ENCODE measurements at places on chromosomes 11 and 22.

DNA sequence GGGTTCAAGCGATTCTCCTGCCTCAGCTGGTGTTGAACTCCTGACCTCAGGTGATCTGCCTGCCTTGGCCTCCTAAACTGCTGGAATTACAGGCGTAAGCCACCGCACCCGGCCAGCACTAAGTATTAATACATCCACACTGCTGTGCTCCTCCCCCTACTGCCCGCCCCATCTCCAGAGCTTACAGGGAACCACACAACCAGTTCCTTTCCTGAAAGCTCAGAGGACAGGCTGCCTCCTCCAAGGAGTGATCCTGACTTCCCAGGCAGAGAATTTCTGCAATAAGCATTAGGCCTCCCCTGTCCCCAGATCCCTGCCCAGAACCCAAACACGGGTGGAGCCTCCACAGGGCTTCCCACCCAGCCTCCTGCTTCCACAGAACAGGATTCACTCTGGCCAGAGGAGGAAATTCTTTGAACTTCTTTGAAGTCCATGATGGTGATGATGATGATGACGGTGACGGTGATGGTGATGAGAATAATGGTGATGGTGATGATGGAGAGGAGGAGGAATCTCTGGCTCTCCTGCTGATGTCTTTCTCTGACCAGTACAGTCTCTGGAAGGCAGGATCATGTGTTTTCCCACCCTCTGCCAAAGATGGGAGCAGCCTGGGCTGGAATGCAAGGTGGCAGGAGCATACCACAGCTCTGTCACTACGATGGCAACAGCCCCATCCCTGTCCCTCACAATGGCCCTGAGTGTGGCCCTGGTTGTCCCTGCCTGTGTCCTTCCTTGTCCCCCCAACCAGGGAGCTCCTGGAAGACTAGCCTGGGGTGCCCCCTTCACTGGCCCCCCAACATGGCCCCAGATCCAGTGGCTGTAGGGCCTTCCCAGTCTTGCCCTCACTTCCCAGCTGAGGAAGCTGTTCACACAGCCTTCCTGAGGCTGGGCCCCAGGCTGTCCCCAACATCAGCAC is 33.5 kb upstream of the CSNK1E start:
- no peak for DNase-seq

- DNase-seq: no peak
Measured at GRCh38 chr22:50400406-50400805, 57.3 kb downstream of the PPP6R2 start.

DNA sequence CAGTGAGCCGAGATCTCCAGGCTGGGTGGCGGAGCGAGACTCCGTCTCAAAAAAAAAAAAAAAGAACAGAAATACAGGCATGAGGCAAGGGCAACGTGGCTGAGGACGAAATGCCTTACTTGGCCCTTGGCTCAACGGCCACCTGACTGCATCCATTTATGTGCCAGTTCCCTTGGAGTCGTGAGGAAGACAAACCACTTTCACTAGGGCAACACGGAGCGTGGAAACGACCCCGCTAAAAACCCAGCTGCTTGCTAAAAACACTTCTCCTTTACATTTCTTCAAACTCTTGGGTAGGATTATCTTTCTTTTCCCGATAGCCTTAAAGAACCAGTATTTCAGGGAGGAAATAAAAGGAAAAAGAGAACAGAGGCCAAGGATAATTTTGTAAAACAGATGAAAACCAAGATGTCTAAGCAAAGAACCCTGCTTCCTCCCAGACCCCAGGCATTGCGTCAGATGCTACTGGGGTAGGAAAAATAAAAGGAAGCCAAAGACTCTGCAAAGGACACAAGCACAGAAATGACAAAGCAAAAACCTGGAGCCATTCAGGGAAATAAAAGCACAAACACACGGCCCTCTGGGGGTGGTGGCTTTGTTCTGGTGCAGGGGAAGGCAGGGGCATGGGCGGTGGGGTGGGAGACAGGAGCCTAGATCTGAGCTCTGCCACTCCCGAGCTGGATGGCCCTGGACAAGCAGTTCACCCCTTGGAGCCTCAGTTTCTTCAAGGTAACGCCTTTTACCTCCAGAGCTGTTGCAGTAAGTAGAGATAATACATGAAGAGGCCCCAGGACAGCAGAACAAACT is 37.0 kb downstream of the PC start:
- no peak for DNase-seq

- DNase-seq: no peak
Measured at GRCh38 chr11:60610702-60611101, 88.7 kb upstream of the MS4A8 start.

GRCh38 chr11:30585125-30585891 is 845 bp downstream of the MPPED2 start:
- no peak for DNase-seq

DNA sequence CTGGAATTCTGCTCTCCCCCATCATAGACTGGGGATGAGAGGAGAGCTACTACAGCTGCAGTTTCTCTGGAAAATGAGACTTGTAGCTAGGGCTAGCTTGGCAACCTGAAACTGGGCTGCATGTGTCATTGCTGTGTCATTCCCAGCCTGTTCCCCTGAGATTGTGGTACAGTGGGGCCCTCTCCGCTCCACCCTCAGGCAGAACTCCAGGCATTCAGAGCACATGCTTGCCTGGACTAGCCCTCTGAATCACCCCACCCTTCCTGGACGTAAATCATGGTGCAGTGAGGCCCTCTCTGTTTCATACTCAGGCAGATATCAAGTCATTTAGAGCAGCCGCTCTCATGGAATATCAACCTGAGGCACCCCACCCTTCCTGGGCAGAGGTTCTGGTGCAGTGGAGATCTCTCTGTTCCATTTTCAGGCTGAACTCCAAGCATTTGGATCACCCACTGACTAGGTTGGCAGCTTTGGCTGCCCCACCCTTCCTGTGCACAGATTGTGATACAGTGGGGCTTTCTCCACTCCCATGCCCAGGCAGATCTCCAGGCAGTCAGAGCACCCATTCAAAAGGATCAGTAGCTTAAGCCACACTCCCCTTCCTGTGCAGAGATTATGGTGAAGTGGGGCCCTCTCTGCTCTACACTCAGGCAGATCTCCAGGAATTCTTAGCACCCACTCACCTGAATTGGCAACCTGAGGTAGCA is 274.4 kb downstream of the C11orf87 start:
- no peak for DNase-seq

DNA sequence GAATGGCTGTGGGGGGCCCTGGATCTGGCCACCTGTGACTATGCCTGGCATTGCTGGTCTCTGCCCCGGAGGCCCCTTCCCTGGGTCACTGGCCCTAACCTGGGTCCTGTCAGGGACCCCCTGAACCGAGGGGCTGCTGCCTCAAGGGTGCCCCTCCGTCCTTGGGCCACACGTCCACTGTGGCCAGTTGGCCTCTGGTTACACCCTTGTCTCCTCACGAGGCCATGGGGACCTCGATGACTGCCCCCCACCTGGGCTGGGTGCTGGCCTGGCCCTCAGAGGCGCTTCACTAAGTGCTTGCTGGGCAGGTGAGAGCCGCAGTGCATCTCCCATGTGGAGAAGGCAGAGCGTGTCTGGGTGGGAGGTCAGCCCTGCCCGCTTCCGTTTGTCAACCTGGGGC is 27.3 kb upstream of the FGF19 start:
- DNase-seq: no peak

DNA sequence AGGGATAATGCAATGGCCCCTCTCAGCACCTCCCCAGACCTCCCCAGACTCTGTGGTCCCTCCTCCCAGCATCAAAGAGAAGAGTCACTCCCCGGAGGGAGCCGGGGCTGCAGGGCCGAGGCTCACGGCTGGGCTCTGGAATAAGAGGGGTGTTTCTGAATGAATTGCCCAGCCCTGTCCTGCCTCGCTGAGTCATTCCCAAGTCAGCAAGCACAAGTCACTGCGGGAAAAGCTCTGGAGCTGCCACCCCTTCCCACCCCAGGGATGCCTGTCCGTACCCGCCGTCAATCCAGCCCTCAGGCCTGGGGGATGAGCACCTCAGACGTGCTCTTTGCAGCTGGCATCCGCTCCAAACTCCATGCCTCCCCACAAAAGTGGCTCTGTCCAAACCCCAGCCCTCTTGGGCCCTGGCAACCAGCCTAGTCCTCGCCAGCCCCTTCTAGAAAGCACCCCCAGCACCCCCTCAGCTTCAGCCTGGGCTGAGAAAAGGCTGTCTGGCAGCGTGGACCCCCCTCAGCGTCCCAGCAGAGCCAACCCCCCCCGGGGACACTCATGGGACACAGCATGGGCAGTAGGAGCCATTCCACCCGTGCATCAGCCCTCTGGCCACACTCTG is 22.7 kb downstream of the CELSR1 start:
- no peak for DNase-seq

GRCh38 chr11:94303966-94304958 is at the start of gene IZUMO1R:
TSS of gene IZUMO1R (plus strand) at chr11:94304580. CDS start at chr11:94305637, 1,057 bp downstream.
- no peak for DNase-seq

DNA sequence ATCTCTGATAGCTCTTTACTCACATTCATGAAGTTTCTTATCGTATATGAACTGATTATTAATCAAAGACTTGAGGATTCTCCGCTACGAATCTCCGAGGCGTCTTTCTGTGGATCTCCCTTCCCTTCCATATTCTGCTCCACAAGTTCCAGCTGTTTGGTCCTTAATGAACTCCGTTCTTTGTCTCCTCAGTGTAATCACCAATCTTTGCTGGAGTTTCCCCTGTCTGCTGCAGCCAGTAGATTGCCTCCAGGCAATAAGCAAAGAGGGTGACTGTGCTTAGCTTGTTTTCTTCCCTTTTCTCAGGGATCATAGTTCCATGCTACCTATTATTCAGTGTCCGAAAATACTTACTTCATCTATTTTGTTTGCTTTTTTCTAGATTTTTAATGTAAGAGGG is 169.6 kb upstream of the FOLH1 start:
- no peak for DNase-seq

DNA sequence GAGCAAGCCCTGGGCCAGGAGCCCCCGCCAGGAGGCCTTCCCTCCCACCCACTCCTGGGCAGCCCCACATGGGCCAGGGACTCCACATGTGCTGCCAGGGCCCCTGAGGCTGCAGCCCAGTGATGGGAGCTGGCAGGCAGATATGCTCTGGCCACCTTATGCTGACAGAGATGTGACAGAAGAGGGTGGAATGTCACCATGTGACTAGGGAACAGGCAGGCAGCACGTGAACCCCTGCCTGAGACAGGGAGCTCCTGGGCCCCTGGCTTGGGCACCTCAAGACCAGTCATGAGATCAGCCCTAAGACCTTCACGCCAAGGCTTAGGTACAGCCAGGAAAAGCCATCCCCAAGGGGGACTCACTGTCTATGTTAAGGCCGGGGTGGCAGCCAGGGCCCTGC is 9.1 kb downstream of the PRODH start:
- DNase-seq: no peak

DNA sequence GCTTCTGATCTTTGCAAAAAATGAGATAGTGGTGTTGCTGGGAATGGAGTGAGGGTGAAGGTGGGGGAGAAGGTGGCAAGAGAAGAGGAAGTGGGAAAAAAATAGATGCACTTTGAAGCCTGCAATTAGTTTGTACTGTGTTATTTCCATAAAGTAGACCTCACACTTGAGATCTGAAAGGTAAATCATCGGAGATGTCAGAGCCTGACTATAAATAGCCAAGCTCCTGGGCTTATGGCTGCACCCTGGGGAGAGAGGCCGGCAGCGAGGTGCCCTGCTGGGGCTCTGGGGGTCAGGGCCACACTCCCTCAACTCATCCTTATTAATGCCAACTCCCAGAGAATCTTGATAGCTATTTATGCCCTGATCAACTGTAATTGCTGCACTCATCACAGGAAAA is 134.4 kb downstream of the NXPE2 start:
- no peak for DNase-seq

DNA sequence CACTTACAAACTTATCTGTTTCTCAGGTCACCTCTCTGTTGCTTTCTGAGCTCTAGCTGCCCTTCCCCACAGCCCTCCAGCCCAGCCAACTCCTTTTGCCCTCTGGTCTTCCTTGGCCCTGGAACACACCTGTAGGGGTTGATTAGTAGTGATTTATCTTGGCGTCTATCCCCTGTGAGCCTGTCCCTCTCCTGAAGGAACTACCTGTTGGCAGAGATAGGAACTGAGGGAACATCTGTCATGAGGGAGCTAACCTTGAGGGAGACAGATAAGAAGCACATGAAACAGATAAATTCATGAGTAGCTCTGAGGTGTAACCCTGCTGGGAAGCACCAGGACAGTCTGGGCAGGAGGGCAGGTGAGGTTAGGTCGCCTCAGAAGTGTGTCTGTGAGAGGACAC is 38.9 kb downstream of the CABIN1 start:
- no peak for DNase-seq

DNA sequence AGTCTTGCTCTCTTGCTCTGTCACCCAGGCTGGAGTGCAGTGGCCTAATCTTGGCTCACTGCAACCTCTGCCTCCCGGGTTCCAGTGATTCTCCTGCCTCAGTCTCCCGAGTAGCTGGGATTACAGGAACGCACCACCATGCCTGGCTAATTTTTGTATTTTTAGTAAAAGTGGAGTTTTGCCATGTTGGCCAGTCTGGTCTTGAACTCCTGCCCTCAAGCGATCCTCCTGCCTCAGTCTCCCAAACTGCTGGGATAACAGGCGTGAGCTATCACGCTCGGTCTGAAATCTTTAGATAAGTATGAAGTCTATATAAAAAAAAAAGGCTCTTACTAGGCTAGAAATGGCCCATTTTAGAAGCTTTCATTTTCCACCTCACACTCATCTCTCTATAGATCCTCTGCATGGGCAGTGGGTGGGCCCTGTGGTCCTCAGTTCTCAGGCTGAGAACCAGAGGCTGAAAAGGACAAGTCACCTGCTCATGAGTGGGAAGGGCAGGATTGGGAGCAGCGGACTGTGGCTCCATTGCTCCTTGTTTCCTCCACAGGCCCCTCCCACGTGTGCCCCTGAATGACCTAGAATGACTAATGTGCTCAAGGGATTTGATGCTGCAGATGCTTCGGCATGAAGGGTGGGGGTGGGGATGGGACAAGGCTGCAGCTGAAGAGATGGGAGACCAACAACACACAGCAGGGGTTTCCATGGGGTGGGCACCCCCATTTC is 19.8 kb upstream of the PRAME start:
- no peak for DNase-seq

GRCh38 chr11:12815931-12816494 is 141.8 kb downstream of the TEAD1 start:
- DNase-seq: no peak

GRCh38 chr11:18105086-18105801 is 638 bp downstream of the SAAL1 start:
- DNase-seq: no peak

DNA sequence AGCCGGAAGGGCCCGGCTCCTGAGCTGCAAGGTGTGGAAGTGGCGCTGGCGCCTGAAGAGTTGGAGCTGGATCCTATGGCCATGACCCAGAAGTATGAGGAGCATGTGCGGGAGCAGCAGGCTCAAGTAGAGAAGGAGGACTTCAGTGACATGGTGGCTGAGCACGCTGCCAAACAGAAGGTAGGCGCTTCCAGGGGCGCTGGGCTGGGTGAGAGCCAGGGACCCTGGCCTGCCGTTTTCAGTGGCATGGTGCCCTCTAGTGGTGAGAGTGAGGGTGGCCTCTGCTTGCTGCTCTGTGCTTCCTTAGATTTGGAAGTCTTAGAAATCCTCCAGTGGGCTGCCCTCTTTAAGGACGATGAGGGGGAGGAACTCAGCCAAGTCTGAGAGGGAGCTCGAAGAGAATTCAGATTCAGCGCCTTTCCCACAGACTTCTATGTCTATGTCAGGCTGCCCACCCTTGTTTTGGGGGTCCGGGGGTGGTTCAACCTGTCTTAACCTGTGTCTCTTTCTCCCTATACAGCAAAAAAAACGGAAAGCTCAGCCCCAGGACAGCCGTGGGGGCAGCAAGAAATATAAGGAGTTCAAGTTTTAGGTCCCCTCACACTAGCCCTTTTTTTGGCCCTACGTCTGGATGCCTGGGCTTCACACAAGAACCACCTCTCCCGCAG is 1.8 kb upstream of the PACS1 start:
- DNase-seq: no peak
